ENCODE measurements at places on chromosomes 1 and 21.
A peak's percentile ranks its signal among the peaks of the same experiment; 100 is the strongest.

DNA sequence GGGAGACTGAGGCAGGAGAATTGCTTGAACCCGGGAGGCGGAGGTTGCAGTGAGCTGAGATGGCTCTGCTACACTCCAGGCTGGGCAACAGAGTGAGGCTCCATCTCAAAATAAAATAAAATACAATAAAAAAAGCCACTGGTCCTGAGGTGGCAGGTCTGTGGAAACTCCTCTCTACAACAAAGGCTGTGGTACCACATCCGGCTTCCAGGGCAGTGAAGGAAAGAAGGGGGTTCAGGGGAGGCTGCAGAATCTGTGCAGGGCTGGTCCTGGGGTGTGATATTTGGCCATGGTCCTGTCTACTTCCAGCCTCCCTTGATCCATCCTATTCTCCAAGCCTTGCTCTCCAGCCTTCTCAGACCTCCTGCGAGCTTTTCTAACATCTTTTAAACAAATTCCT, 731 bp upstream of the ZNF683 start:
- no peak for DNase-seq

DNA sequence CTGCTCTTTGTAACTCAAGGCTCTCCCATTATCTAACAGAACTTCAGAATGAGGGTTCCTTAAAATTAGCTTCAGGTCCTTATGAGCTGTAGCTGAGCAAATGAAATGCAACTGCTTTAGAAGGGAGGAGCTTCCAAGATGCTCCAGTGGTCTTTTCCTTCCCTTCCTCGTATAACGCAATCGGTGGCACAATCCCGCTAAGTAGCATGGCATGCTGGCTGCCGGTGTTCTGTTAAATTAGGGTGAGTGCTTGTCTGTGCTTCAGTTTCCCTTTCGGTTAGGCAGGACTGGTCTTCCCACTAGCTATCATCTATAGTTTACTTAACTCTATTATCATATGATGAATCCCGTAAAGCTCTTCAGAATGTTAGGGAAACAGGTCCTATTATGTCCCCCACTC, 917 bp downstream of the KIAA0040 start:
- DNase-seq = no peak

- no peak for DNase-seq
Observed at GRCh38 chr1:231950331-231951128, 323.9 kb downstream of the DISC1 start.

DNA sequence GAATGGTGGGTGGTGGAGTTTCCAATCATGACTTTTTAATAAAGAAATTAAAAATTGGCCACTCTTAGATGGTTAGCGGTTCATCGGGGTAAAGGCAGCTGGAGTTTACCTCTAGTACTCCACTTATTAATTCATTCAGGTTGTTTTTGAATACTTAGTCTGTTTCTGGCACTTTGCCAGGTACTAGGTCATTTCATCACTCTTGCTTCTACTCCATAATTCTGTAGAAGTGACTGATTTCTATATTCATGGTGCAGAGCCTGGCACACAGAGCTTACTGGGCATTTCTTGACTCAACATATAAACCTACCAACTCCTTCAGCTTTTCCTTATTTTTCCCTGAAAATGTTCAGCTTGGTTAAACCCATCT, 31.5 kb downstream of the FOXD2 start:
- no peak for DNase-seq

GRCh38 chr1:17078991-17079868, 25.4 kb upstream of the SDHB start:
- DNase-seq = no peak

DNA sequence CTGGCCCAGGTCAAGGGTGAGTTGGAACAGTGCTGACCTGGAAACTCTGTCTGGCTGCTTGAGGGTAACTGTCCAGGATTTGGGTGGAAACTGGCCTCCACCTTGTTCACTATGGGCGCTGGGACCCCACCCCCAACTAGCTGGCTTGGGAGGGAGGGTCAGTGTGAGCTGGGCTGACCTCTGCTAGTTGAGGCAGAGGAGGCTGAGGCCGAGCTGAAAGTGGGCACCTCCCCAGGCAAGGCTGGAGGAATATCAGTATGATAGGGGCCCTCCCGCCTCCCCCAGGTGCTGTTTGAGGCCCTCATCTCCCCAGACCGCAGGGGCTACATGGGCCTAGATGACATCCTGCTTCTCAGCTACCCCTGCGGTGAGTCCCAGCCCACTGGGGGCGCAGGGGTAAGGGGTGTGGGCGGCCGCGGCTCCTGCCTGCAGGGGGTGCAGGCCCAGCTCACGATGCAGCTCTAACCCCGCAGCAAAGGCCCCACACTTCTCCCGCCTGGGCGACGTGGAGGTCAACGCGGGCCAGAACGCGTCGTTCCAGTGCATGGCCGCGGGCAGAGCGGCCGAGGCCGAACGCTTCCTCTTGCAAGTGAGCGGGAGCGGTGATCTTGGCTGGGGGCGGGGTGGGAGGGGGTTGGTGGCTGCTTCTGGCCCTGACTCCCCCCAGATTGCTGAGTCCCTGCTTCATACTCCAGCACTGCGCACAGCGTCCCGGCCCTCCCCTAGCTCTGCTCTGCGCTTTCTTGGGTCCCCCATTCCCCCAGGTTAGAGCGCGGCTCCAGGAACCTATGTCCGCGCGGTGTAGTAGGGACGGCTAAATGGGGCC, 22.9 kb downstream of the PTPRU start:
- no peak for DNase-seq

DNA sequence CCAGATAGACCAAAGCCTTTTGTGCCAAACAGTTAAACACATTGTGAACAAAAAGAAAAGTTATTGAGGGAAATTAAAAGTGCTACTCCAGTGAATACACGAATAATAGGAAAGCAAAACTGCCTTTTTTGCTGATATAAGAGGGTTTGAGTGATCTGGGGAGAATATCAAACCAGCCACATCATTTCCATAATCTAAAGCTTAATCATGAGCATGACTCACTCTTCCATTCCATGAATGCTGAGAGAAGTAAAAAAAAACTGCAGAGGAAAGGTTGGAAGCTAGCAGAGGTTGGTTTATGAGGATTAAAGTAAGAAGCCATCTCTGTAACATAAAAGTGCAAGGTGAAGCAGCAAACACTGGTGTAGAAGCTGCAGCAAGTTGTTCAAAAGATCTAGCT, 350.6 kb upstream of the NCAM2 start:
- DNase-seq = peak; percentile 57

DNA sequence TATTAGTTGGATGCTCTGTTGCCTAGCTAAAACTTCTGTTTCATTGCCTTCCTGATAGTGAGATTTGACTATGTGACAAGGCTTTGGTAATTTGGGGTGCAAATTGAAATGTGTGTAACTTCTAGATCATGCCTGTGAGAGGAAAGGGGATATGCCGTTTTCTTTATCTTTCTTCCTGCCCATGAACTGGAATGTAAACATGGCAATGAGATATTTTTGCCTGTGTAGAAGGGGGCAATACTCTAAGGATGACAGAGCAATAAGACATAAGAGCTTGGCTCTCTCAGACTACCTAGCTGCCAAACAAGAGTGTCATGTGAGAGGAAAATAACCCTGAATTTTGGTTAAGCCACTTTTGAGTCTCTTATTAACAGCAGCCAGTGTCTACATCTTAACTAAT, 49.7 kb downstream of the RAP1A start:
- no peak for DNase-seq

DNA sequence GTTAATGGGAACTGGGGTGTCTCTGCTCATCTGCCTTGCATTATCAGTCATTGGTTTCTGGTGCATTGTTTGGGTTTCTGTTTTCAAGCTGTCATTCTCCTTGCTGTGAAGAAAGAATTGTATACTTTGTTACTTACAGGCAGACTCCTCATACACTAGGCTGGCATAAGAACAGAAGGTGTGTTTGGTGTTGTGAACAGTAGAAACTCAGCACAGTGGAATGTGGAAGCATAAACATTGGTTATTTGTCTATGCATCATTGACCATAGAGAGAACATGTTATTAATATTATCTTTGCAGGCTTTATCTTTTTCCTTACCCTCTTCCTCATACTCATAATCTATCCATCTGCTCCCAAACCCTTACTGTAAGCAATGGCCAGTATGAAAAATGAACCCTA, 18.2 kb downstream of the C1orf87 start:
- DNase-seq = peak; percentile 16

GRCh38 chr1:115429241-115429640, 91.2 kb upstream of the NGF start:
- DNase-seq = peak; percentile 60

DNA sequence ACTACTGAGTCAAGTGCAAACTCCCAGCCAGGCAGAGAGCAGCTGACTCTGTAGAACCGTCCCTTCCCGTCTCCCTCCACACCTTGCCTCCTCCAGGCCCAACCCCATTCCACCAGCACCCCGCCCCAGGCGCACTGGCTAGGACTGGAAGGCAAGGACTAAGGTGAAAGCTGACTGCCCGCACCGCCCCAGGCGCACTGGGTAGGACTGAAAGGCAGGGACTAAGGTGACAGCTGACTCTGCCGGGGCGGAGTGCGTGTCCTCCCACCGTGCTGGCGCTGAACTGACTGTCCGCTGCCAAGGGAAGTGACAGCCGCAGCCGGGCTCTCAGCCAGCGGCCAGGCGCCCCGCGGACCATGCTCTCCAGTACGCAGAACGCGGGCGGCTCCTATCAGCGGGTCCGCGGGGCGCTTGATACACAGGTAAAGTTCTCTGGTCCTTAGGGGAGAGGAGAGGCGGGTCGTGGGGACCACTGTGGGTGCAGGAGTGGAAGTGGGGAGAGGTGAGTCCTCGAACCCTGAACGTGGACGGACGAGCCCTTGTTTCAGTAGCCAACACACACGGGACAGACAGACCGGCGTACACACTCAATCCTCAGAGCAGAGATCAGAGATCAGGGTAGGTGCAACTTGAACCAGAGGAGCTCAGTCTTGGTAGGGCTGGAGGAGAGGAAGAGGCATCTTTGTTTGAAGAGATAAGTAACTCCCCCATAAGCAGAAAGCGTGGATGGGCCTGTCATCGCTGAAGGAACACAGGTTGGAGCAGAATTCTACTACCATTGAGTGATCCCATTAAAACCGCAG, 58.0 kb downstream of the RBM11 start:
- no peak for DNase-seq

GRCh38 chr1:61436016-61436415, 288.9 kb downstream of the TM2D1 start:
- DNase-seq = no peak

DNA sequence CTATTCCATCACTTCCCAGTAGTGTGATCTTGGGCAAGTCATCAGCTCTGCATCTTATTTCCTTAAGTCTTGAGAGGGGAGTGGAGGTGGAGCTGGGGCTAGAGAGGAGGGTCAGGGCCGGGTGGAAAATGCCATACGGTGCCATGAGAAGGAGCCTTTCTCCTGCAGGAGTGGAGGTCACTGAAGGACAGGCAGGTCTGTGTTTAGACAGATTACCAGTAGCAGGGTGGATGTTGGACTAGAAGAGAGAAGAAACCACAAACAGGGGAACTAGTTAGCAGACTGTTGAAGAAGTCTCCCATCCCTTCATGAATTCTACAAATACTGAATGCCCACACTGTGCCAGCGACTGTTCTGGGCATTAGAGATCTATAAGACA, 13.9 kb upstream of the CPT2 start:
- no peak for DNase-seq

DNA sequence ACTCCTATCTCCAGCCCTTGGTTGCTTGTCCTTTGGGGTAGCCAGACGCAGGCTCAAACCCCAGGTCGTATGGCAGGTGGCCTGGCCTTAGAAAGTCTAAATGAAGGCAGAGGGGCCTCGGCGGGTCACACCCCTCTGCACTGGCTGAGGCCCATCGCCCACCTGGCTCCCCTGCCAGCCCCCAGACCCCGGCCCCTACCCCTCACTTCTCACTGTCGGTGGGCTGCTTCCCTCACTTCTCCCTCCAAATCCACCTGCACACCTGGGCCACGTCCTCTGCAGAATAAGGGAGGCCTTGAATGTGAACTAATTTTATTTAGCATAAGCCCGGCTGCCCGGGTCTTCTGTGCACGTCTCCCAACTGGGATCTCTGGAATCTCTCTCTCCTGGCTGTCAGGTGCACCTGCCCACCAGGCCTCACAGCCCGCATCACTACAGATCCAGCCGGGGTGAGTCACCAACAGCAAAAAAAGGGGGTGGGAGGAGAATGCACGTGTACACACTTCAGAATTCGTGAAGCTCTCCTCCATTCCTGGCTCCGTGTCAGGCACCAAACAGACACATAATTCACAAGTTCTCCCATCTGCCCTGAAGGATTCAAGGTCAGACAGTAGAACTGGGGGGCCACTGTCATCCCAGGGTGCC, 107.5 kb upstream of the SIM2 start:
- no peak for DNase-seq

GRCh38 chr1:16167331-16168143, 11.7 kb upstream of the EPHA2 start:
- DNase-seq = no peak

DNA sequence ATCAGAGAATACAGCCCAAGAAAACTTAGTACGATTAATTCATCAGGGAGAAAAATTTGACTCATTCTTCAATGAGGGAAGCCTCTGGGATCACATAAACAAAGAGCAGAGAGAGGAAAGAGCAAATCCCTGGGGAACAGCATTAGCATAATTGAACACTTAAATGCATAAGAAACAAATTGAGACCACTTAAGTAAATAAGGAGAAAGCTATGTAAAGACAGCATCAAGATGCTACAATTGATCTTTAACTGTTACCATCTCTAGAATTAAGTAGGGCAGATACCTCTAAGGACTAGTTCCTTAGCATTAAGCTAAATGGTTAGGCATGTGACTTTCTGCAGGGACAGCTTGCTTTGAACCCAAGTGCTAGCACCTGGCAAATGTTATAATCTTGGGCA, 265.1 kb upstream of the NEGR1 start:
- DNase-seq = no peak

GRCh38 chr1:231500666-231501065, 27.8 kb upstream of the TSNAX start:
- no peak for DNase-seq

DNA sequence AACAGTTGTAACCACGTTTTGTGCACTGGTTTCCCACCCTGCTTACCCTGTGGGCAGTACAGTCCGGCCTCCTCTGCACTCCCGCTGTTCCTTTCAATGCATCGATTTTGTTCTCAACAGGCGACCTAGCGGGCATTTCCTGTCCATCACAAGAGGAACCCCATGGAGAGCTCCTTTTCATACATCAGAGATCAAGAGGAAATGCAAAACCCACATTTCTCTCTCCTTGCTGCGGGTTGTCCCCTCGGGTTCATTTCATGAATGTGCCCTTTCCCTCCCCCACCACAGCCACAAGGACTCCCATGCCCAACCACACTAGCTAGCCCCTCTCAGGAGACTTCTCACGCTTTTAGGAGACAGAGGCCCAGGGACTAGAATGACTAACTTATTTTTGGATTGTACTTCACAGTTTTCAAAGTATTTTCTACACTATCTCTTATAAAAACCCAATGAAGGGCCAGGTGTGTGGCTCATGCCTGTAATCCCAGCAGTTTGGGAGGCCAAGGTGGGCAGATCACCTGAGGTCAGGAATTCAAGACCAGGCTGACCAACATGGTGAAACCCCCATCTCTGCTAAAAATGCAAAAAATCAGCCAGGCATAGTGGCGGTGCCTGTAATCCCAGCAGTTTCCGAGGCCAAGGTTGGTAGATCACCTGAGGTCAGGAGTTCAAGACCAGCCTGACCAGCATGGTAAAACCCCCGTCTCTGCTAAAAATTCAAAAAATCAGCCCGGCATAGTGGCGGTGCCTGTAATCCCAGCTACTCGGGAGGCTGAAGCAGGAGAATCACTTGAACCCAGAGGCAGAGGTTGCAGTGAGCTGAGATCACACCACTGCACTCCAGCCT, 18.4 kb downstream of the ATP1A4 start:
- DNase-seq = peak; percentile 83

- no peak for DNase-seq
Observed at GRCh38 chr1:239606850-239607400, 220.6 kb downstream of the CHRM3 start.

Data from astrocyte of the spinal cord (primary cell).